ENCODE measurements at places on chromosomes 2 and 18. TPM values are rescaled to one million over a fixed set of nuclear protein-coding genes. Genes with fewer than 3 reads are reported as not detected.

- DNase-seq, result no peak
These were observed 1943.8 kb upstream of the PIK3C3 start for GRCh38 chr18:40011201-40011600.

The TUBB6 gene
- 108 TPM for total RNA-seq

The IFIH1 gene
- not detected for total RNA-seq

DNA sequence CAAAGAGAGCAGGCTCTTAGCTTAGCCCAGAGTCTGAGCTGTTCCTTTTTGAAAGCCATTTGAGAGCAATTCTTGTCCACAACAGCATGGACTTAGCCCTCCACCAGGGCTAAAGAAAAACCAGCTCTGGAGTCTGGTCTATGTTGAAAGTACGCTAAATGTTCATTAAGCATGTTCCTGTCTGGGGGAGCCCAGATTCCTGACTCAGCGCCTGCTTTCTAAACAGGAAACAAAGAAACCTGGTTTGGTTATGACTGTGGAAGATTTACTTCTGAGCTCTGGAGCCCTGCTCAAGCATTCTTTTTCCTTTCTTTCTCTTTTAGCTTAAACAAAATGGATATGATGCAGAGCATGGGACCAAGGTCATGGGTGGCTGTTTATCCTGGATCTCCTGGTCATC is 279.8 kb downstream of the RBM43 start:
- no peak for DNase-seq

The IL36B gene
- not detected for total RNA-seq

Measured in SJCRH30 (cell line).